ENCODE measurements at places on chromosomes 7 and 10.

GRCh38 chr10:61937631-61938351 lies 36.3 kb downstream of the ARID5B start:
- no peak for DNase-seq

GRCh38 chr10:84177541-84178141 lies 4.0 kb downstream of the GPR15LG start:
- no peak for DNase-seq

DNA sequence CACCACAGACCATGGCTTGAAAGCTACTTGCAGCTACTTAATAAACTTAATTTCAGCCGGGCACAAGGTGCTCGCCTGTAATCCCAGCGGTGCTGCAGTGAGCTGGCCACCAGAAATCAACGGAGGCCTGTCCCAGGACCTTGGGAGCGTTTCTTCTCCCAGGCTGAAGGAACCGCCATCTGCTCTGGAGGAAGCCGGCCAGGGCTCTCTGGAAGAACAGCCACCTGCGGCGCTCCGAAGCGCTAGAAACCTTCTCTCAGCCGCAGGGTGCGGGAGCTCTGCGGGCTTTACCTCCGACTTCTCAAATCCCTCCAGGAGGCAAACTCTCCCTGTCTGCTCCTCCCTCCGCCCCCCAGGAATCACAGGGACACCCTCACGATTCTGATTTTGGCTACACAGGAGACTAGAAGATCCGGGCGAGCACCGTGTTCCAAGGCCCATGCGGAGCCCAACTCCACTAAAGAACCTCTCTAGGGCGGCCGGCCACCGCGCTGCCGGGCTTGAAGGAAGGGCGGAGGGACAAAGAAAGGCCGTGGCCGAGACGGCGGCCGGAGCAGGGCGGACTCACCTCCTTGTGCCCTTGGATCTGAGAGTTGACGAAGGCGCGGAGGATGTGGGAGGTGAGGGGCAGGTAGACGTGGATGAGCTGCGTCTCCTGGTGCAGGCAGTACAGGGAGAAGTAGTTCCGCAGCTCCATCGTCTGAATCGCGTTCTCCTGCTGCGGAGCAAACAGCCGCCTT lies 14.4 kb downstream of the NUDT1 start:
- DNase-seq, result no peak

- no peak for DNase-seq
Observed at GRCh38 chr10:72342911-72343310, 11.8 kb downstream of the DNAJB12 start.

- DNase-seq, result no peak
Observed at GRCh38 chr7:125814100-125814499, 884.5 kb upstream of the POT1 start.

- DNase-seq, result no peak
Observed at GRCh38 chr10:87931836-87932230, 68.4 kb downstream of the PTEN start.

GRCh38 chr10:95214793-95215192 lies 20.8 kb downstream of the ACSM6 start:
- no peak for DNase-seq

DNA sequence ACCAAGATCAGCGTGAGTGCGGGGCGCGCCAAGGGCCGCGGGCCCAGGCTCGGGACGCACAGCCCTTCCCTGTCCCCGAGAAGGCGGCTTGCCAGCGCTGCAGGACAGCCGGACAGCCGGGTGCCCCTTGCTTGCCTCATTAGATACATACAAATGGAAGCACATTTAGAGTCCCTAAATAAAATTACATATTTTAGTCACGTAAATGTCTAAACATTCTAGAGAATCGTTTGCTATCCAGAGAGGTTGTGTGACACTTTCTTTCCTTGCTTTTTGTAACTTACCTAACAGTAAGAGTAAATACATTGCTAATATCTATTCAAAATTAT lies 4.8 kb downstream of the VSTM2A start:
- no peak for DNase-seq

GRCh38 chr10:100504096-100504495 lies 15.6 kb downstream of the SEC31B start:
- no peak for DNase-seq

DNA sequence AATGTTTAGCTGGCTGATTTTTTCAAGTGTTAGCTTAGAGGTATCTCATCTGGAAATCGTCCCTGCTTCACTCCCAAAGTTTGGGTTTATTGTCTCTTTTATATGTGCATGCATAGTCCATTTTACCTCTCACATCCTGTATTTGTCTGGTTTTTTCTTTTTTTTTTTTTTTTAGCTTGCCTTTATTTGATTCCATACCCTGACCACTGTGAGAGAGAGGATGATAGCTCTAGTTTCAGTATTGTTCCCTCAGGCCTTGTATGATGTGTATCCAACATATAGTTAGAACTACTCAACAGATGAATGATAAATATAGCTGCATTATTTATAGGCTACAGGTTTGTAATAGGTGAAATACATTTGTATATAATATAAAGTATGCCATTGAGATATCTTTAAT lies 29.9 kb downstream of the PCGF5 start:
- no peak for DNase-seq

DNA sequence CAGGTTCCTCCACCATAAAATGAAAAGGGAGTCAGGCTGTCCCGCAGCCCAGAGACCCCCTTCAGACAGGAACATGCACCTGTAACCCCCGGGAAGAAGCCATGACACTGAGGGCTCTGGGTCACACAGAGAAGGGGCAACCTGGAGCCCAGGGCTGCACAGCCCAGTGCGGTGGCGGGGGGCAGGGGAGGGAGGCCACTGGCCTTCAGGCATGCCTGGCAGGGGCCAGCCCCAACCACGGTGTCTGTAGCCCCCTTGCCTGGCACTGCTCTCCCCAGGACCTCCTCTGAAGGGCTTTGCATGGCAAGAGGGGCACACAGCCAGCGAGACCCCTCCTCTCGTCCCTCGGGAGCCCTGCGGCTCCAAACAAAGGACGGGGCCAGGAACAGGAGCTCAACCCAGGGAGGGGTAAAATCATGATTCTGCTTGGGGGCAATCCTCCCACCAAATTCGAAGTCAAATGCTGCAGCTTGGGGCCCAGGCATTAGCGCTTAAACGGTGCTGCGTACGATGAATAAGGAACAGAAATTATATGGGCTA lies 235.1 kb downstream of the MAD1L1 start:
- no peak for DNase-seq

DNA sequence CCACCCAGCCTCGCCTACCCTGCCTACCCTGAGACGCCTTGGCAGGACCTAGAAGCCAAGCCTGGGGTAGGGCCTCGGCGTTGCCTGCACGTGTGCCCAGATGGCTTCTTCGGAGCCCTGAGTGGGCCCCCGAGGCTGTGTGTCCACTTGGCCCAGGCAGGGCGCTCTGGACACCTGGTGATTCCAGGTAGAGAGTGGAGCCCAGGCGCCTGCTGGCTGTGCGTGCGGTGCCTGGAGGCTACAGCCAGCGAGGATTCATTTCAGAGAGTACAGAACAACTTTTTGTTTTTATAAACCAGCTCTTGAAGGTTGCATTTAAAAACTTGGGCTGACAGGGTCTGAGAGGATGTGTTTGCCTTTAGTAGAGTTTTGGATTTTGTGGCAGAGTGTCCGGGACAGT lies 40.0 kb downstream of the NKX6-2 start:
- no peak for DNase-seq

DNA sequence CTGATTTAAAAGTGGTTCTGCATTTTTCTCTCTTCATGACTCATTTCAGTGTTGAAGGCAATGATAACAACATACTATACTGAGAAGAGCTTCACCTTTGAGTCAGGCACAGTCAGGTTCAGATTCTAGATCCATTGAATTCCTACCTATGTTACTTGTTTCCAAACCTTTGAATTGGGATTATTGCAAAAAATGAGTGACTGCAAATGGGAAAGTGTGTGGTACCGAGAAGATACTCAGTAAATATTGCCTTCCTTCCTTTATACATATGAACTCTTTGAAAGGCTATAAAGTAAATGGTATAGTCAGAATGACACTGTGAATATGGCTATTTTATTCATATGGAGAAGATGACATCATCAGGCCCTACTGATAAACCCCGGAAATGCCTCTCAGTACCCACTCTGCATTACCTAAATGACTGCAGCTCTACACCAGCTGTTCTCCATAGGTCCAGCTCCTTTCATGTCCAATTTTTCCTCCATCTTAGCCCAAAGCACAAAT lies 66.7 kb upstream of the FGL2 start:
- DNase-seq, result no peak

DNA sequence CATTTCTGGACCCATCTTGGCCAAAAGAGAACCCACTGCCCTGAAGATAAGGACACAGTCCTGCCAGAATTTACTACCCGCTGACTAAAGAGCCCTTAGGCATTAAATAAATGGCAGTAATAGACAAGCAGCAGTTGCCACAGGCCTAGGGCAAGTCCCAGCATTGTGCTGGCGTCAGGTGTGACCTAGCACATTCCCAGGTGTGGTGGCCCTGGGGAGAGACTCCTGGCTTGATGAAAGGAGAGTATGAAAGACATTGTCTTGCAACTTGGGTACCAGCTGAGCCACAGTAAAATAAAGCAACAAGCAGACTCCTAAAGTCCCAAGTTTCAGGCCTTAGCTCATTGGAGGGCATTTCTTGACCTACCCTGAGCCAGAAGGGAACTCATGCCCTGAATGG lies 715.7 kb upstream of the SORCS1 start:
- DNase-seq, result no peak

- no peak for DNase-seq
Observed at GRCh38 chr7:23222439-23223030, 24.0 kb upstream of the GPNMB start.

DNA sequence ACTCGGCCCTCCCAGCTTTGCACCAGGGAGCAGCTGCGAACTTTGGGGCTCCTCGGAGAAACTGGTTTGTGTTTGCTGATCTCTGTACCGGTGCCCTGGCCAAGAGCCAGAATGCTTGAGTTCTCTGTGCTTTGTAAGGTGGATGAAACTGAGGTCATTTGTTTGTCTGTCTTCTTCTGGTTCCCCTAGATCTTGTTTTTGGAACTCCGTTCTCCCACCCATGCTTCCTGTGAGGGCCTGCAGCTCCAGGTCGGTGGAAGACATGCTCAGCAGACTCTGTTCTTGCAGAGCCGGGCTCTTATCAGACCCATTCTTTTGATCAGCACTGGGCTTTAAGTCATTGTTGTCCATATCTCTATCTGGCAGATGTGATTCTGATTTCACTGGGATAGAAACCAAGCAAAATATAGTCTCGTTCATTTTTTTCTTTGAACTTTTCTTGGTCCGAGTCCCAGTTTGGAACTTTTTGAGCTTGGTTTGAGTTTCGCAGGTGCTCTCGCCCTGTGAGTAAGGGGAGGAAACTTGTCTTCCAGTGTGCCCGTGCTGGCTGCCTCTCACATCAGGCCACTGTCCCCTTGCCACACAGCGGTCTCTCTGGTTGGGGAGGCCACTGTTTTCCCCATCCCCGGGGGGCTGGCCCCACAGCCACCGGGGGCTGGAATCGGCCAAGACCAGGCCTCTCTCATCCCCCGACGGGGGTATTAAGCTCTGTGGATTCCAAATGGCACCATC lies 31.2 kb downstream of the JCAD start:
- DNase-seq, result no peak

GRCh38 chr7:46852795-46853194 lies 729.1 kb downstream of the TNS3 start:
- no peak for DNase-seq

GRCh38 chr7:5303591-5304505 lies 21.1 kb downstream of the SLC29A4 start:
- no peak for DNase-seq
